ENCODE measurements at places on chromosomes 11 and 22.

- DNase-seq = no peak
Observed at GRCh38 chr11:75899806-75900205, 84.8 kb downstream of the UVRAG start.

DNA sequence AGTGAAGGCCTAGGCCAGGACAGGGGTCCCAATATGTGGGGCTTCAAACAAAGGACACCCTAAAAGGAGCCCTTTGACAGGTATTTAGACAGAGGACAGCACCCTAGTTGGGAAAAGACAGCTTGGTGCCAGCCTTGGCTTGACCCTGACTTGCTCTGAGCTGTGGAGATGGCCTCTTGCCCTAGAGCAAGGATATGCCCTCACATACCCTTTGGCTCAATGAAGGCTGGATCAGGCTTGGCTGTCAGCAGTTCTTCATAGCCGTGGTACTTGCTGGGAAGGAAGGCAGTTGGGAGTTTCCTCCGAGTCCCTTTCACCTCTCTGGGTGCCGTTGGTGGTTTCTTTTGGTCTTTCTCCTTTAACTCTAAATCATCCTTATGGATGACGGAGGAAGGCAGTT lies 96.2 kb downstream of the RNF169 start:
- no peak for DNase-seq

- no peak for DNase-seq
Observed at GRCh38 chr22:32729412-32729811, 72.1 kb upstream of the TIMP3 start.

DNA sequence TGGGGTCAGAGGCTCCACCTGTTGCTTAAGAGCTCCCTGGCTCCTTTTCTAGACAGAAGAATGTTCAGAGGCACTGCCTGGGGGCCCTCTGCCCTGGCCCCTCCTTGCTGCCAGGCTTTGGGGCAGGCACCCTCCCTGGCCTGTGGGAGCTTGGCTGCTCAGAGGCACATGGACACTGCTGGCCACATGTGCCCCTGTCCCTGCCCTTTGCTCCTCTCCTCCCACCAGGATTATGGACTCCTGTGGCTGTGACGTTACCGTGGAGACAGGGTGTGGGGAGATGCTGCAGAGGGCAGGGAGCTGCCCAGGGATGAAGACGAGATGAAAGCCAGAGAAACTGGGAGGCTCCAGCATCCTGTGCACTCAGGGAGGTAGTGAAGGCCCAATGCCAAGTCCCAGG lies 14.7 kb downstream of the DRD2 start:
- DNase-seq = no peak

DNA sequence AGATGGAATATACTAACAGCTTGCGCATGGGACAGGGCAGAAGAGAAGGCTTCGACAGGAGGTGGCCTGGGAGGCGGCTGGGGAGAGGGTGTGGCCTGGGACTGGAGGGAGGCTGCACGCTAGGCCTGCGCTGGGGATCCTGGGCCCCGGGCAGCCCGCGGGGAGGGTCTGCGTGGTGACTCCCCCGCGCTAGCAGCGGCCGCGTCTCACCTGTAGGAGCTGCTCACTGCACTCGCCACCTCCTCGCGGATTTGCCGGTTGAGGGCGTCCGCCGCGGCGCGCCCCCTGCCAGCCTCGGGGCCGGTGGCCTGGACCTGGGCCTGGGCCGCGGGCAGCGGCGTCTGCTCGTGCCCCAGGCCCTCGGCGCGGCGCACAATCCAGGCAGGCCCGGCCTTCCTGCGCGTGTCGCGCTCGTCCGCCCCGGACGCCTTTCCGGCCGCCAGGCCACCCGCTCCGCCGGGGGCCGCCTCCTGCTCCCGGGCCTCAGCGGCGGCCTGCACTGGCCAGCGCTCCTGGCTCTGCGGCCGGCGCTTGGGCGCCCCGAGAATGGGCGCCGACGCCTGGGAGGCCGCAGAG lies 1.5 kb downstream of the MAP6 start:
- DNase-seq = peak; percentile 37

GRCh38 chr11:69130654-69131053 lies 25.1 kb upstream of the SMIM38 start:
- no peak for DNase-seq

DNA sequence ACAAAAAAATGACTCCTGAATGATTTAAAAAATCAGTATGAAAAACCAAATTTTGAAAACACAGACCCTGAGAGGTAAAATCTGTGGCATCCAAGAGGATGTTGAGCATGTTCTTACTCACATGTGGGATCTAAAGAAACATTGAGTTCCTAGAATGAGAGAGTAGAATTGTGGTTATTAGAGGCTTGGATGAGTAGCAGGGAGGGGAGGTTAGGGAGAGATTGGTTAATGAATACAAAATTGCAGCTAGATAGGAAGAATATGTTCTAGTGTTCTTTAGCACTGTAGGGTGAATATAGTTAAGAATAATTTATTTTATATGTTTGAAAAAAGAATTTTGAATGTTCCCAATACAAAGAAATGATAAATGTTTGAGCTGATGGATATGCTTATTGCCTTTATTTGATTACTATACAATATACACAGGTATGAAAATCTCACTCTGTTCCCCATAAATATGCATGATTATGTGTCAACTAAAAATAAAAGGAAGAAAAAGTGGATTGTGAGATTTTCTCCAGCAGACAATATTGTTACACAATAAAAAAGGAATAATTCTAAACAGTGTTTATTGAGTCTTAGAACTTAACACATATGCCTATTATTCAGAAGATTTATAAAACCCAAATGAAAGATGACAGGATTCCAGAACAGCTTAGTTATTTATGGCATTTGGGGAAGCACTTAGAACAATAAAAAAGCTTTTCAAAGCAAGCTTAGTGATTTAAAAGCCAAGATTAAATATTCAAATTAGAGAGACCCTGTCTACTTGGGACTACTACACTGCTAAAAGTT lies 28.7 kb downstream of the MS4A2 start:
- no peak for DNase-seq

DNA sequence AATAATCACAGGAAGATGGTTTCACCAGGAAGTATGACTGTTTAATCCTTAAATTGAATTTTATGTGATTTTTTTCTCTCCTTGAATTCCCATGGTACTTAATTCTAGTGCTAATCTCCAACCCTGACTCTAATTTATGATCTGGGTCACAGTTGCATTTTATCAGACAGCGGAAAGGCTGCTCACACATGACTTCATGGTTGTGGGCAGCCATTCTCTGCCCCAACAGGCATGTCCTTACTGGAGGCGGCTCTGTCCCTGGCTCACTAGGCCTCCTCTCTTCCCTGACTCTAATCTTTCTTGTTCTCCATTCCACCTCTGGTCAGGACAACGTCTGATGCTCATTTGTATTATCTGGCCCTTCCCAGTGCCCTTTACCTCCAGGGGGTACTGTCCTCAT lies 184.4 kb downstream of the CHST1 start:
- no peak for DNase-seq

DNA sequence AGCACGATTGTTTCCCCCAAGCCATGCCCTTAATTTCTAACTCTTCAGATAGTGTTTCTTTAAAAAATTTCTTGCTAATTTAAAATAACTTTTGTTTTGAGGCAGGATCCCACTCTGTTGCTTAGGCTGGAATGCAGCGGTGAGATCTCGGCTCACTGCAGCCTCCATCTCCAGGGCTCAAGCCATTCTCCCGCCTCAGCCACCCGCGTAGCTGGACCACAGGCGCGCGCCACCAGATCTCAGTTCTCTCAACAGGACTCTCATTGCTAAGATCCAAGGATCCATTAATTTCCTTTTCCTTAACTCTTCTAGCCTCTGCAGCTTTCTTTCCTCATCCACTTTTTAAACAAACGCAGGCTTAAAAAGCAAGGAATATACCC lies 327 bp upstream of the MED17 start:
- DNase-seq = no peak

GRCh38 chr11:69050592-69051380 lies 2.1 kb downstream of the TPCN2 start:
- DNase-seq = no peak

GRCh38 chr11:83285151-83285770 lies 906 bp downstream of the CCDC90B start:
- DNase-seq = no peak

GRCh38 chr11:117818041-117818873 lies 6.3 kb downstream of the FXYD2 start:
- no peak for DNase-seq

- DNase-seq = no peak
Observed at GRCh38 chr11:106234794-106235193, 157.3 kb downstream of the AASDHPPT start.

DNA sequence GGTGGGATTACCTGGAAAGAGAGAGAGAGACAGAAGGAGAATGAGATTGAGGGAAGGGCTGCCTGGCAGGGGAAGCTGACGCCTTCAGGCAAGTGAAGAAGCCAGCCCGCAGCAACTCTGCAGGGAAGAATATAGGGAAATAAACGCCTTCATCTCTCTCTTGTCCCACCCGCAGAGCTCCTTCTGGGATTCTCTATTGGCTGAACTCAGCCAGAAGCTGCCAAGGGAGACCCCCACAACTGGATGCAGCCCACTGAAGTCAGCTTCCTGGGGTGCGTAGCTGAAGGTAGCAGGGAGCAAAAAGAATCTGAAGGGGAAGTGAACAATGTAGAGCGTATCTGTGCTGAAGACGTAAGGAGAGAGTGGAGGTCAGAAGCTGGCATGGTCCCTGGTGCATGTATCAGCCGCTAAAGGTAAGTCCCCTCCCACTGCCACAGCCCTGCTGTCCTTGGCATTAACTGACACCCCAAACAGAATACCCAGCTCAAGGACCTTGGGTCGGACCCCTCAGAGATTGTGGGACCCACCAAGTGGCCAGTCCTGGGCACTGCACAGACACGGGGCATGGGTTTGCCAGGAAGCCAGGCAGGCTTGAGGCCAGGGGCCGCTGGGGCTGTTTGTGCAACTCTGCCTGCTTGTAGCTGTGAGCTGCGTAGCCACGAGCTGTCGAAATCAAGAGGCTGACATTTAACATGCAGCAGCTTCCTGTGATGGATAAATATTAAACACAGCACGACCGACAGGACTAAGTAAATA lies 469.9 kb downstream of the MN1 start:
- DNase-seq = peak; percentile 44

Measured in HEK293T (cell line).